A549 treated with Hydrocortisone at 1 μM for 4 hours (cell line): ENCODE measurements at places on chromosomes 6 and 20. TPM values are rescaled to one million over a fixed set of nuclear protein-coding genes. Genes with fewer than 3 reads are reported as not detected.

FUT9 gene
- not detected in 5 replicates for total RNA-seq

NHLRC1 gene
- total RNA-seq = 1.3 to 2.0 TPM (median 1.8 TPM) in 5 replicates

LY6G5C gene
- total RNA-seq = 0.75 to 2.1 TPM (median 1.5 TPM) in 5 replicates

ULBP2 gene
- total RNA-seq = 3.2 to 4.0 TPM (median 3.6 TPM) in 5 replicates
